Effector CD8-positive, alpha-beta T cell (primary cell): ENCODE measurements at places on chromosomes 1 and 21.

DNA sequence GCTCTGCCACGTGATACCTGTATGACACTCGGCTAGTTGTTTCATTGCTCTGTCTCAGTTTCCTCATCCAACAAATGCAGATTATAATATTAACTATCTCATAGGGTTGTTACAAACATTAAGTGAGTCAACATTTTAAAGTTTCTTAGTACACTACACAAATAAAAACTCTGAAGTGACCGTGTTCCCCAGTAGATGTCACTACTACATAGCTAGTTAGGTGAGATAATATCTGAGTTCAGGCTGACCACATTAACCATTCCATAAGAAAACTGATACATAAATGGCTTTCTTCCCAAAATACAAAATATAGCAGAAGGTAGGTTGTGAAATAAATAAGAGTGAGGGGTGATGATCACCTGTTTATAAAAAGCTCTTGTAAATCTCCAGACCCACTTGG lies 214.1 kb downstream of the NUF2 start:
- no peak for DNase-seq

- no peak for DNase-seq
Measured at GRCh38 chr1:148353461-148354283, 129.4 kb downstream of the PPIAL4G start.

DNA sequence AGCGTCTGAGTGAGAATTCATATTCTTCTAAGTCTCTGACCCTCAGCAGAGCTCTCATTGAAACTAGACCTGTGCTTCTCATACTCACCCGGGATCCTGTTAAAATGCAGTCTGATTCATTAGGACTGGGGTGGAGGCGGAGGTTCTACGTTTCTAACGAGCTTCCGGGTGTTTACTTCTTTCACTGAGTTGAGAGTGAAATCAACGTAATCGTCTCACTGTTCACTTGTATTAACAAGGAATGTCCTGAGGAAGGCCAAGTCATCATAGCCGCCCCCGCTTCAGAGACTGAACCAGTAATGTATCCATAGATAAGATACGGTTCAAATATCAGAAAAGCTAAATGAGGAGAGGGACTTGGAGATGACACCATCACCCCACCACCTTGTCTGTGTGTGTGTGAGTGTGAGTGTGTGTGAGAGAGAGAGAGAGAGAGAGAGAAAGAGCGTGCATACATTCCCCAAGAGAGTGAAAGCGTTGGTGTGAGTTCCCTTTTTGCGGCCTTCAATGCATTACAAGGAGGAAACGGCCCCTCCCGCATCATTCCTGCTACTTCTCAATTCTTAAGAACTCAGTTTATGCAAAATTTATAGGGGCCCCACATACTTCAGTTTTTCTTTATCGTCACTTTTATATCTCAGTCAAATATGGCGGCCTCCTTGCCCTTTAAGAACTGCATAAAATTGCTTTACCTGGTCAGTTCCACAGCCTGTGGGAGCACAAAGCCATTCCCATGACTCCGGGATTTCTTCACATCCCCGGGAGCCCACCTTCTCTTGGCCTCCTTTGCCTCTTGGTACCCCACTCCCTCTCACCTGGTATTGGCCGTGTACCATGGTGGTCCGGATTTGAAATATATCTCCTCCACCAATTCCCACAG lies 19.8 kb downstream of the KMO start:
- no peak for DNase-seq

GRCh38 chr1:116574581-116575291 lies 3.9 kb upstream of the CD58 start:
- DNase-seq, result peak; percentile 13

DNA sequence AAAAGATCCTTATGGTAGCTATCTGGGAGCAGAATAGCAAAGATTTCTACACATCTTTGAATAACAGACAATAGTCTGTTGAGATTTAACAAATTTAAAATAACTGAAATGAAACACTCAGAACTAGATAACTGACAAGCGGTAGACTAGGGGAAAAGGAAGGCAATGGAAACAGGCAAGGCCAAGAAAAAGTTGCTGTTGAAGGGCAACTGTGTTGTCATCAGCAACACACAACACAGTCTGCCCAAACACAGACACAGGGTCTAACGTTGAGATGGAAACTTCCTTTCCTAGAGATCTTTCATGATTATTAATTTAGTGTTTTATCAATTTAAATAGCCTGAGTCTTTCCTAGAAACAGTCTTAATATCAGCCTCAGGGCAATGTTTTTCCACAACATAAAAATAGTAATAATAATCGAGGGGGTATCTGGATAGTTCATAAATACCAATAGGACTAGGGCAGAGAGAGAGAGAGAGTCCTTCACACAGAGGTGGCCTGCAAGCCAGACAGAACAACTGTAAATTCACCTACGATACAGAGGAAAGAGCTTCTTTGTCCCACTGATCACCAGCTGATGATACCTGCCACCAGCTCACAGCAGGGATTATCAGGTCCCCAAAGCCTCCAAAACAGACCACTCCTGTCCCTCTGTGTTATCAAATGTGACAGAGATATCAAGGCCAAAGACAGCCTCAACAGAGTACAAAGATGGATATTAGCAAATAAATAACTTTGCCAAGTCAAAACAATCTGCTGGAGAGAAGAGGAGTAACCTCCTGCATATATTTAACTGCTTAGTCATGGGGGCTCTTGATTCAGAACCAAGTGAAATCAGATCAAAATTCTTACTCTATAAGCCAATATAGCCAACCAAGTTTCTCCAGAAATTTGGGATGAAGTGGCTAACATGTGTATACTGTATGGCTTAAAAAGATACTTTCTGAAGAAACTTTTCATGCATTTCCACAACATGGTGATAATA lies 245.3 kb downstream of the SLC45A1 start:
- DNase-seq, result no peak

DNA sequence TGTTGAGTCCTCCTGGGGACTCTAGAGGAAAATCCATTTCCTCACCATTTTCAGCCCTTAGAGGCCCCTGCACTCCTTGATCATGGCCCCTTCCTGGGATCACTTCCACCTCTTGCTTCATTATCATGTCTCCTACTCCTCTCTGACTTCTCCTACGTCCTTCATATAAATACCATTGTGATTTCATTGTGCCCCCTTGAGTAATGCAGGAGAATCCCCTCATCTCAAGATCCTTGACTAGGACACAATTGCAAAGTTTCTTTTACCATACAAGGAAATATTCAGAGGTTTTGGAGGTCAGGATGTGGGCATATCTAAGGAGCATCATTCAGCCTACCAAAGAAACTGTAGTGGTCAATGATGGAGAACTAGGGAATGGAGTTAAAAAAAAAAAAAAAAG lies 8.8 kb upstream of the GBP6 start:
- DNase-seq, result no peak

- DNase-seq, result no peak
Measured at GRCh38 chr1:57901208-57901919, 477.5 kb upstream of the DAB1 start.

GRCh38 chr1:81179242-81179641 lies 621.5 kb upstream of the ADGRL2 start:
- DNase-seq, result no peak

DNA sequence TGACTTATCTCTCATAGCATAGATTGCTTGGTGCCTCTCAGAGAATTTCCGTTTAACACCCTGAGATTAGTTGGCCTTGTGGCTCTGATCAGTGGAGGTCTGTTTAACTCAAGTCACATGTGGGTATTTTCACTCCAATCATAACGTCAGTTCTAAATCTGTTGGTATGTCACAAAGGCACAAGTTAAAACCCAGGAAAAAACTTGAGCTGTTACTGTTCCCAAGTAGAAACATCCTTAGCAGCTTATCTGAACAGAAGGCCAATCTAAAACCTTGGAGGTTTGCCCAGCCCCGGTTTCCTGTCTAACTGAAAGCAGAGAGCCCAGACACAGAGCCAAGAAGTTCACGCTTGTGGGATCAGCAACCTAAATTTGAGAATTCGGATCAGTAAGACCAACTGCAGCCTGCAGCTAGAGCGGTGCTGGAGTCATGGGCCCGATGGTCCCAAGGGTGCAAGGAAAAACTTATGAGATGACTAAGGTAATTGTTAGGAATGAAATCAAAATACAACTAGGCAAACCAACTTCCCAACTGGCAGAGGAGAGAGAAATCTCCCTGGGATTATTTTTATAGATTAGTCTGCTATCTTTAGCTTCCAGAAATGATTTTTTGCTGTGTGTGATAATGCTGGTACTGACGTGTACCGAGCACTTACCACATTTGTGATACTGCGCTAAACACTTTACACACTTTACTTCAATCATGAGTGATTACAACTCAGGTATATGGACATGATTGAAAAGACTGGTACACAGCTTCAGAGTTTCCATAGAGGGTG lies 90.2 kb upstream of the C1orf21 start:
- DNase-seq, result no peak

DNA sequence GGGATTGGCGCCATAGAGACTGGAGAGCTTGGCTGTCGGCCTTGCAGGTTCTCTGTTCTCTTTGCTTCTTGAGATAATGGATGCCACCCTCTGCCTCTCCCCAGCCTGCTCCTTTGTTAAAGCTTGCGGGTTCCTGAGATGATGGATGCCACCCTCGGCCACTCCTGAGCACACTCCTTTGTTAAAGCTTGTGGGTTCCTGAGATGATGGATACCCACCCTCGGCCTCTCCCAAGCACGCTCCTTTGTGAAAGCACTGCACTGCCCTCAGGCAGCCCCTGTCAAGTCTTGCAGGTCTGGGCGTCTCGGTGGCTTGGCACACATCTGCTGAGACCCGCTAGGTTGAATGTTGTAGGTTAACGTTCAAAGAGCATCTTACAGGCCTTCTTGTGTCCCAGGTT lies 76.5 kb downstream of the SCCPDH start:
- no peak for DNase-seq

DNA sequence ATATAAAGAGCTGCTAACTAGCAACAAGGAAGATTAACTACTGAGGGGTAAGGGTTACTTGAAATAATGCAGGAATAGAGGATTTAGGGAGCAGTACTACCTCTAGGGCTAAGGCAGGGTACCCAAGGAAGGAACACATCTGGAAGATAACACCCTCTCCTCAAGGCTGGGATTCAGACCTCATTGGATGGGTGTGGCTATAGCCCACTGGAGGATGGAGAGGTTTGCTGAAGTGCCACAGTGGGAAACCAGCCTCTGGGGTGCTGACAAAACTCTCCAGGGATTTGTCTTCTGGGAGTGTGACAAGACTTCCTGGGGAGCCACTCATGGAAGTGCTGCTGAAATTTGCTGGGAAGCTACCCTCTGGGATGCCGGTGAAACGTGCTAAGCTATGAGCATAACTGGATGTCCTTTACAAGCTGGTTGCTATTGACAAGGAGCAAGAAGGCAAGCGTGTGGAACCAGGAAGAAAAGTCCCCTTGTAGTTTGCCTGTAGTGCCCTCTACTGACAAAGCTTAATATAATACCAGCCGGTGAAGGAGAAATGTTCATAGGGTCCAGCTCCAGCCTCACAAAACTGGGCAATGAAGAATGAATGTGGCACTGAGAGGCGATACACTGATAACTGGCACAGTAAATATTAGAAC lies 122.8 kb upstream of the USP24 start:
- no peak for DNase-seq

DNA sequence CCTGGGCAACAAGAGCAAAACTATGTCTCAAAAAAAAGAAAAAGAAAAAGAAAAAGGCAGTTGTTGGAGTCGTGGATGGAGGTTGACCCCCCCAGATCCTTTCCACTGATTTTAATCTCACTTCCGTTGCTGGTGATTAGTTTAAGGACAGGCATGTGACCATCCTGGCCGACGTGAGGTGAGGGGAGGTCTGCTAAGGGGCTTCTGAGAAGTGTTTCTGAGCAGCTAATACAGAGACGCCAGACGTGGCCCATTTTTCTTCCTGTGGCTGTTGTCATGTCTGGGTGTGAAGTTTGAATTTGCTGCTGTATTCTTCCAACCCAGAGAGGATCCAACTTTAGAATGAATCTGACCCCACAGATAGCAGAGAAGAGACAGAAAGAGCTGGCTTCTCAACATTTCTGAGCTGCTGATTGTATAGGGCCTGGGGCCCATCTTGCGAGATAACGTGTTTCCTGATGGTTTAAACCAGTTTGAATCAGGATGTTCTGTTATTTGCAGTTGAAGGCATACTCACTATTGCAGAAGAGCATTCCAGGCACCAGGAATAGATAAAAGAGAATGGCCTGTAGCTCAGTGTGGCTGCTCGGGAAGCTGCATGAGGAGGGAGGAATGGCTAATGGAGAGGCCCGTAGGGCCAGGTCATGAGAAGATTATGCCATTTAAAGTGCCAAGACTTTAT lies 22.8 kb upstream of the SSBP3 start:
- DNase-seq, result no peak

DNA sequence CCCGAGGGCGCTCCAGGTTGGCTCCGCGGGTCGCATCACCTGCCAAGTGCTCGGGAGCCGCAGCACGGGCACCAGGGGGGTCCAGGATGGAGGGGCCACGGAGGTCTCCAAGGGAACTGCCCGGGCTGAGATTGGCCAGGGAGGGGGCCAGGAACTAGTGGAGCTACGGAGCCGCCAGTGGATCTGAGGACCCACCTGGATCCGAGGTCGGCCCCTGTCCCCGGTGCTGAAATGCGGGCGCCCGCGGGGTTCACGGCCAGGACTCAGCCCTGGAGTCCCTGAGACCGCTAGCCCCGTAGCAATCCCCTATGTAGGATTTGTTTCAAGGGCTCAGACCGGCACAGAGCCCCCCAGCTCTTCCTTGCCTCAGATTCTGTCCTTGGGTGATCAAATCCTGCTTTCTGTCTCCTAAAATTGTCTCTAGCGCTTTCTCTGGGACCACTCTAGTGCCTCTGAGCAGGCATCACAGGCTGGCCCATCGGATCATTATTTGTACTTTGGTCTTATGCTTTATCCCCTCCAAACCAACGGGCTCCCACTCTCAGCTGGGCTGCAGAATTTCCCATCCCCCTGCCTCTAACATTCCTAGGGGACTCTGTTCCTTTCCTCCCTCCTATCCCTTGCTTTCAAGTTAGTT lies 27.3 kb downstream of the KIAA2013 start:
- DNase-seq, result no peak

GRCh38 chr1:1433804-1434130 lies 1.7 kb upstream of the VWA1 start:
- no peak for DNase-seq

DNA sequence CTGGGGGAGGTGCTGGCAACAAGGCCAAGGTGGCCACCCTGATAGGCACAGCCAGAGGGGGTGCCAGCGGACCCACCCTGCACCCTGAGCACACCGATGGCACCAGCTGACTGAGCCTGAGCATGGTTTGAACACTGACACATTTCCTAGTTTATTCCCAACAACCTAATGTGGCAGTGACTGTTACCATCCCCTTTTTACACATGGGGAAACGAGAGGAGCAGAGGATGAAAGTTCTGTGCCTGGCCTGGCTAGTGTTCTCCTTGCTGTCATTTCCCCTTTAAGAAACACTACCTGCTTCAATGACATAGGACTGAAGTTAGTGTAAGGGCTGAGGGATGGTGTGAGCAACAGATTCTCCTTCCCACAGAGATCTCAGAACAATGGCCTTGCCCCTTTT lies 15.3 kb downstream of the CLDN14 start:
- no peak for DNase-seq

GRCh38 chr1:231724876-231725647 lies 98.5 kb downstream of the DISC1 start:
- DNase-seq, result no peak

- DNase-seq, result no peak
Measured at GRCh38 chr1:87398641-87399040, 70.0 kb downstream of the LMO4 start.

GRCh38 chr1:26820784-26821269 lies 5.7 kb upstream of the ZDHHC18 start:
- peak; percentile 2 for DNase-seq

GRCh38 chr1:214990619-214991018 lies 91.9 kb upstream of the KCNK2 start:
- DNase-seq, result no peak
